ENCODE measurements at places on chromosomes 11 and 22.
A peak's percentile ranks its signal among the peaks of the same experiment; 100 is the strongest.

DNA sequence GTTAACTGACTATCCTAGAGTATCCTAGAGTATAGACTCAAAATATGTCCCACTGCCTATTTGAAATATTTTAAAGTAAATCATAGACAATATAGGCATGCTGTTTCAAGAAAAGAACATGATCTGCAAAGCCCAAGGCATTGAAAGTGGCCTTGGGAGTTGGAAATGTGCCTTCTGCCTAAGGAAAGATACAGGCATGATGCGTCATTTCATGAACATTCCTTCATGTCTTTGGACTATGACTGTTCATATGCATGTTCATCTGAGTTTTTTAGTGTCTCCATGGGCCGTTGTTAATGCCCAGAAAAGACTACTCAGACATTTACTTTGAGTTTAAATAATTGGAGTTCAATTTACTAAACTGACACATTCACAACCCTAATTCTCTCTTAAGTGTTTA, 69.7 kb upstream of the PRDM11 start:
- DNase-seq: no peak

DNA sequence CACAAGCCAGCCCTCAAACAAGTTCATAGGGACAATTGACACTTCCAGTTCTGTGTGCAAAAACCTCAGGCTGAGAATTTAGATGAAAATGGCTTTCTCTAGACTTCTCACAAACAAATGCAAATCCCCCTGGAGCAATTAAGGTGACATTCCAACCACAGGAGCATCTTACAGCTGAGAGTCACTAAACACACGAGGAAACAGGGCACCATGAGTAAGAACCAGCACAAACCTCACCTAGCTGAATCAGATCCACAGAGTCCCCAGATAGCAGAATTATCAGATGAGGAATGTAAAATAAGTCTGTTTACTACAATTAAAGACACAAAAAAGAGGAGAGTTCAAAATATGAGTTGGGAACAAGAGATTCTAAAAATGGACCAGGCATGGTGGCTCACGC, 51.5 kb downstream of the RTL6 start:
- no peak for DNase-seq

DNA sequence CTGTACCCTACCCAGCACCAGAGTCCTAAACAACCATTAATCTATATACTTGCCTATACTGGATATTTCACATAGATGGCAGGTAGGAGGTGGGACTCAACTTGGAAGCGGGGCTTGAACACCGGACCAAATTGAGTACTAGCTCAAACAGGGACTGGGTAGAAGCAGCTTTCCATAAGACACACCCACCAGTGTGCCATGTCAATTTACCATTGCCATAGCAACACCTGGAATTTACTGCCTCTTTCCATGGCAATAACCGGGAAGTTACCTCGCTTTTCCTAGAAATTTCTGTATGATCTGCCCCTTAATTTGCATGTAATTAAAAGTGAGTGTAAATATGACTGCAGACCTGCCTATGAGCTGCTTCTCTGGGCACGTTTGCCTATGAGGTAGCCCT, 38.6 kb upstream of the CUL5 start:
- no peak for DNase-seq

DNA sequence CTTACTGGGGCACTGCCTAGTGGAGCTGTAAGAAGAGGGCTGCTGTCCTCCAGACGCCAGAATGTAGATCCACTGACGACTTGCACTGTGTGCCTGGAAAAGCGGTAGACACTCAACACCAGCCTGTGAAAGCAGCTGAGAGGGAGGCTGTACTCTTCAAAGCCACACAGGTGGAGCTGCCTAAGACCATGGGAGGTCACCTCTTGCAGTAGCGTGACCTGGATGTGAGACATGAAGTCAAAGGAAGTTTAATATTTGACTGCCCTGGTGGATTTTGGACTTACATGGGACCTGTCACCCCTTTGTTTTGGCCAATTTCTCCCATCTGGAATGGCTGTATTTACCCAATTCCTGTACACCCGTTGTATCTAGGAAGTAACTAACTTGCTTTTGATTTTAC, 196.6 kb upstream of the CTSC start:
- DNase-seq: no peak

GRCh38 chr11:60764879-60765278, 8.2 kb downstream of the MS4A15 start:
- no peak for DNase-seq

- DNase-seq: no peak
Observed at GRCh38 chr22:40603088-40603605, 33.4 kb downstream of the MRTFA start.

- no peak for DNase-seq
Observed at GRCh38 chr11:15965562-15966250, 390.6 kb downstream of the SOX6 start.

DNA sequence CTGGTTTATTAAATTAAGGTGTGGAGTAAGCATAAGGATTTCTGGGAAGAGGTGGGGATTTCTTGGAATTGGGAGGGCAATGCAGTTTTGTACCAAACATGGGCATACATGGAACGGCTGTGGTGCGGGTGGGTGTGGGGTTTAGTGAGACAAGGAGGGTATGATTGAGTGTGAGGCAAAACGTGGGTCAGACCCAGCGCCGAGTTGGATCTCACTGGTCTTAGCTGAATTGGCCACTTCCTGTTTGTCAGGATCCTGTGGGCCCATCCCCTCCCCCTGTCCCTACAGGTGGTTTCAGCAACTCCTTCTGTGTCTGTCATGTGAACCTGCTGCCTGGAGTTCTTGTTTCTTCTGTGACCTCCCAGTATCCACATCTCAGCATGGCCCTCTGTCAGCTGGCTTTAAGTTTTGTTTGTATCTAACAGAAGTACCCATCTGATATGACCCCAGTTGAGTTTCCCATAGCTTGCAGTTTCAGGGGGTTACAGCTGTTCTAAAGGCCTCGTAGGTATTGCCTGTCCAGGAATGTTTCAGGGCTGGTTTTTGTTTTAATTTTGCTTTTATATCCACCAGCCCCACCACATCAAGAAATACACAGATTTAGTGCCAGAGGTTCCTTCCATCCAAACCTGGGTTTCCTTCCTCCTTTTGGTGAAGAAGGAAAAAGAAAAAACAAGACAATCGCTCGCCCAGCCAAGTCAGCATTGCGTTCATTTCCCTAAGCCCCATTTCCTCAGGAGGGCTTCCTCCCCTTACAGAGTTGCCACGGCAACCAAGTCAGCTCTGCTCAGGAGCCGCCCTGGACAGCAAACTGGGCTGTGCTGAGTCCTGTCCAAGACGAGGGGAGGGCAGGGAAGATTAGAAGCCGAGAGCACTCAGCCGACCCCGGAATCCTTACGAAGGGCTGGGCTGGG, 6.0 kb downstream of the APOL1 start:
- DNase-seq: peak; percentile 43

DNA sequence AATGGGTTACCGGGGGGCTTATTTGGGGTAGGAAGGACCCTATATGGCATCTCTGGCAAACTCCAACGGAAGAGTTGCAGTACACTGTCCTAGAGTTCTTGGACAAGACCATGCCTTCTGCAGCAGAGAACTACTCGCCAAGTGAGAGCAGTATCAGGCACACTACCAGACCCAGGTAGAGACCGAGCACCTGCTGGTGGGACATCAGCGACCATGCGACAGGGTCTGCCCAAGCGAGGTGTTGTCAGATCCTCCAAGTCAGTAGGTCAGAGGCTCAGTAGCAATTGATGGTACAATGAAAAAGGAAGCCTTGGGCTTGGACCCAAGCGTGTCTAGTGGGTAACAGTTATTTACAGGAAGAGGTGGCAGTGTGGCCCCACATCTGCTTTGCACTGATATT, 3.1 kb upstream of the CHKB start:
- DNase-seq: no peak

- DNase-seq: no peak
Observed at GRCh38 chr22:31870890-31871289, 73.4 kb upstream of the YWHAH start.

GRCh38 chr11:72352859-72353551, 81.3 kb downstream of the CLPB start:
- DNase-seq: no peak

GRCh38 chr22:45212306-45212709, 28.4 kb downstream of the KIAA0930 start:
- no peak for DNase-seq

DNA sequence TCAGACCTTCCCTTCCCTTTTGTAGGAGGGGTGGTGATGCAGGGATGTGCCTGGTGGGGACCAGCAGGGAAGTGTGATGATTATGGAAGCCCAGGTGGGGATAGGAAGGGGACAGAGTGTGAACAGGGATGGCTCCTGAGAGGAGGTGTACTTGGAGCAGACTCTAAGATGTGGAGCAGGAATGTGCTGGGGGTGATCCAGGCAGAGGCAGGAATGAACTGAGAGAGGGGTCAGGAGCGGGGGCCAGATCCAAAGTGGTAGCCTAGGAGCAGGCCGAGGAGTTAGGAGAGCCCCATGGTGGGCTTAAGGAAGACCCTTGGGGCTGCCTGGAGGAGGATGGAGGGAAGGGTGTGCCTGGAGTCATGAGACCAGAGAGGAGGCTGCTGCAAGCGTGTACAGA, 3.7 kb downstream of the NPTXR start:
- no peak for DNase-seq

DNA sequence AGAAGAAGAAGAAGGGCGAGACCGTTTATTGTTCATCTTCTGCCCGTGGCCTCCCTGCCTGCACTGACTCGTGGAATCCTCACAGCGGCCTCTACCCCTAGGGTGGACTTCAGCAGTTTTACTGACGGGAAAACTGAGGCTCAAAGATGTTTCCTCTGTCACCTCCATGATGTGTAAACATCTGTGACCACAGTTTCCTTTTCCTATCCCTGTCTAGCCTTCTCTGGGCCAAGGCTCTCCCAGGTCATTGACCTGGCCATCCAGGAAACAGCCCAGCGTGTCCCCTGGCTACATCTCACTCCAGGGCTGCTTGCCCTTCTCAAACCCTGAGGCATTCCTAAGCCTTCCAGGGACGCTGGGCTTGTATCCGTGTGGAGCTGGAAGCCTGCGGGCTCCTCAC, 49.0 kb upstream of the GCAT start:
- no peak for DNase-seq

- peak; percentile 21 for DNase-seq
Observed at GRCh38 chr11:7457211-7457610, 28.1 kb upstream of the OLFML1 start.

DNA sequence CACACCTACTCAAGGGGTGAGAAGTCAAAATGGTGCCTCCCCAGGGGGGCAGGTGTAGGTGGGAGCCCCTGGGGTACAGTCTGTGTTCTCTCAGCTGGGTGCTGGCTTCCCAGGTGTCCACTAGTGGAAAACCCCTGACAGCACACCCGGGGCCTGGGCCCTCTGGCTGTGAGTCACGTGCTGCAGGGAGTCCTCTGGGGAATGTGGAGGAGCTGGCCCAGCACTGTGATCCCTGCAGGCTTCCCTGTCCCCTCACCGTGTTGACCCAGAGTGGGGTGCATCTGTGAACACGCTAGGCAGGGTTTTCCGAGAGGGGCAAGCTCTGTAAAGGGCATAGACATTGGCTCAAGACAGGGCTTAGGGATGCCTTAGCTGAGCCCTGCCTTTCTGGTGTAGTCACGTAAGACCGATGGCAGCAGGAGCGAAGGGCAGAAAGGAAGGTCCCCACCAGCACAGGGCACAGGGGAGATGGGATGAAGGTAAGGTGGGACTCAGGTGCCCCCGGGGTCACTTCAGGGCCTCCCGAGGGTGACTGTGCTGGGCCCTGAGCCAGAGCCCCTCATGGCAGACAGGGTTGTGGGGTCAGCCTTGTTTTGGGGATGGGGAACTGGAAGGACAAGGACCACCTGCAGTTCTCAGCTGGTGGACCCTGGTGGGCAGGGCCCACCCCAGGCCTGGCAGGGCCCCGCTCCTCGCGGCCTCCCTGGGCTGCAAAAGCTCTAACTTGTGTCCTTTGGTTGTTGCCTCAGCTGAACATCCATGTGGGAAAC, 14.1 kb downstream of the DERL3 start:
- DNase-seq: no peak

DNA sequence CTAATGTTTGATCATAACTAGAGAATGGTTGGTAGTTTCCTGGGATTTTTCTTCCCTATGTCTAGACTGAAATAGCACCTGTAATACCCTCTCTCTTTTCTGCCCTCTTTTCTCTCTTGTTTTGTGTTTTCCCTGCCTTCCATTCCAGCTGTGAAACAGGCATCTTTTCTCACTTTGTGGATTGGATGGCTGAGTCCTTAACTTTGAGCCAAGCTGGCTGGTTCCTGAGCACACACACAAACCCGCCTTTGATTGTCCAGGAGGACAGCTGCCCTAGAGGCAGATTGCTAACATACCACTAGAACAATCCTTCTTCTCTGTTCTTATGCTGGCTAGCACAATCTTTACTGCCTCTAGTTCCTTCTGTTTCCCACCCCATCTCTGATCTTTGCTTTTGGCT, 17.7 kb downstream of the CTNND1 start:
- no peak for DNase-seq

- DNase-seq: no peak
Observed at GRCh38 chr11:118129471-118130172, 23.0 kb downstream of the SCN4B start.

- no peak for DNase-seq
Observed at GRCh38 chr22:22388090-22388489, 120.5 kb downstream of the ZNF280B start.

GRCh38 chr11:33021501-33021900, 5.8 kb downstream of the DEPDC7 start:
- no peak for DNase-seq

DNA sequence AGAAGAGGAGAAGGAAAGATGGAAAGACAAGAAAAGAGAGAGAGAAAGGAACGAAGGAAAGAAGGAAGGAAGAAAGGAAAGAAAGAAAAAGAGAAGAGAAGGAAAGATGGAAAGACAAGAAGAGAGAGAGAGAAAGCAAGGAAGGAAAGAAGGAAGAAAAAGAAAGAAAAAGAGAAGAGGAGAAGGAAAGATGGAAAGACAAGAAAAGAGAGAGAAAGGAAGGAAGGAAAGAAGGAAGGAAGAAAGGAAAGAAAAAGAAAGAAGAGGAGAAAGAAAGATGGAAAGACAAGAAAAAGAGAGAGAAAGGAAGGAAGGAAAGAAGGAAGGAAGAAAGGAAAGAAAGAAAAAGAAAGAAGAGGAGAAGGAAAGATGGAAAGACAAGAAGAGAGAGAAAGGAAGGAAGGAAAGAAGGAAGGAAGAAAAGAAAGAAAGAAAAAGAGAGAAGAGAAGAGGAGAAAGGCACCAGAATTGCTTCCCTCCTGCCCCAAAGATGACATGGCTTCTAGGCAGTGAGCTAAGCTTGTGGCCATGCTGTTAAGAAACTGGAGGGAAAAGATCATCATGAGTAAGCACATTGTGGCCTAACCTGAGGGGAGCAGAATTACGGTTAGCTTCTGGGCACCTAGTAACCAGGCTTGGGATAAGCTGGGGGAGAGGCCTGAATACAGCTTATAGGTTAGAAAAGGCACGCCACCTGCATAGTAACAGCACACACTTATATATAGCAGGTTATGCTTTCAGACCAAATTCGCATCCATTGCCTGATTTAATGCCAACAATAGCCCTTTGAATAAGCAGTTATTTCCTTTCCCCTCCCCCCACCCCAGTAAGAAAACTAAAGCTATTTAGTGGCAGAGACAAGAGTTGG, 2.3 kb upstream of the ST3GAL4 start:
- DNase-seq: no peak

- no peak for DNase-seq
Observed at GRCh38 chr22:42645938-42646568, 3.1 kb downstream of the CYB5R3 start.

- no peak for DNase-seq
Observed at GRCh38 chr22:32557444-32557843, 82.8 kb downstream of the FBXO7 start.

GRCh38 chr11:46240371-46240770, 37.1 kb upstream of the CREB3L1 start:
- no peak for DNase-seq

GRCh38 chr11:111417766-111418435, 38.8 kb upstream of the POU2AF1 start:
- DNase-seq: no peak

- no peak for DNase-seq
Observed at GRCh38 chr11:125175896-125176575, 11.5 kb downstream of the PKNOX2 start.
